ENCODE measurements at places on chromosomes 4 and X.
A peak's percentile ranks its signal among the peaks of the same experiment; 100 is the strongest.

DNA sequence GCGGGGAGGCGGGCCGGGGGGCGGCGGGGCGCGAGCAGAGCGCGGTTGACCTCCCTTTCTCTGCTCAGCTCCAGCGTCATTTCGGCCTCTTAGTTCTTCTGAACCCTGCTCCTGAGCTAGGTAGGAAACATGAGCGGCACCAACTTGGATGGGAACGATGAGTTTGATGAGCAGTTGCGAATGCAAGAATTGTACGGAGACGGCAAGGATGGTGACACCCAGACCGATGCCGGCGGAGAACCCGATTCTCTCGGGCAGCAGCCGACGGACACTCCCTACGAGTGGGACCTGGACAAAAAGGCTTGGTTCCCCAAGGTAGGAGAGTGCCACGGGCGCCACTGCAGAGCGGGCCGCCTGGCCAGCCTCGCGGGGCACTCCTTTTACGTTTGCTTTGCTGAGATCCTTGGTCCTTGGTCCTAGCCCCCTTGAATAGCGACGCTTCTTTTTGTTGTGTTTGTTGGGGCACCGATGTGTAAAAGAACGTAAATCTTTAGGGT is at the start of gene HTATSF1:
HTATSF1 (plus strand) TSS at position 37 of the 497 bp plus-strand sequence; CDS start at position 130, 93 bp downstream.
- no peak for DNase-seq

DNA sequence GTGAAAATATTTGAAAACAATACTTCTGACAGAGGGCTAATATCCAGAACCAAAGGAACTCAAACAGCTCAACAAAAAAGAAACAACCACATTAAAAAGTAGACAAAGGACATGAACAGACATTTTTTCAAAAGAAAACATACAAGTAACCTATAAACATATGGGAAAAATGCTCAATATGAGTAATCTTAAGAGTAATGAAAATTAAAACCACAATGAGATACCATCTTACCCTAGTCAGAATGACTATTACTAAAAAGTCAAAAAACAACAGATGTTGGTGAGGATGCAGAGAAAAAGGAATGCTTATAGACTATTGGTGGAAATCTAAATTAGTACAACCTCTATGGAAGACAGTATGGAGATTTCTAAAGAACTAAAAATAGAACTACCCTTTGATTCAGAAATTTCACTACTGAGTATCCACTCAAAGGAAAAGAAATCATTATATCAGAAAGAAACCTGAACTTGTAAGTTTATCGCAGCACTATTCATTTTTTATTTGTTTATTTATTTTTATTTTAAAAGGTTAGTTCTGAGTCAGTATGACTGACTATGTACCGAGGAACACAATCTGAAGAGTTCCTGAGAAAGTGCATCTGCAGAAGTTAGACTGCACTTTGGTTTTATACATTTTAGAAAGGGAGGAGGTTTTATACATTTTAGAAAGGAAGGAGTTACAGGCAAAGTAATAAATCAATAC is 231.3 kb downstream of the INPP4B start:
- DNase-seq = no peak

DNA sequence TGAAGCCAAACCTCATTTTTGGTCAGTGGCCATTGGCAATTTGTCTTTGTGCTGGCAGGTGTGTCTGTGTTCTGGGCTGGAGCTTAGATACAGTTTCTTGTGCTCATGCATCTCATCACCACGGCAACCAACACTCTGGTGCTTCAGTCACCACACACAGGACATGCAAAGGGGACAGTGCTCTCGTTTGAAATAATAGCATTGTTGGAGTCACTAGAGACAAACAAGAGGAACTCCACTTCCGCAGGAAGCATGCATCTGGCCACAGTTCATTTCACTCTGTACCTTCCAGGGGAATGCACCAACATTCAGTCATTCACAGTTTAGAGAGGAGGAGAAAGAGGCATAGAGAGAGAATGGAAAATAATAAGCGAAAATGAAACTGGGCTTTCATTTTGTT is 267.4 kb downstream of the ANK2 start:
- DNase-seq = no peak

GRCh38 chr4:128310266-128310697 is 22.7 kb upstream of the PGRMC2 start:
- no peak for DNase-seq

DNA sequence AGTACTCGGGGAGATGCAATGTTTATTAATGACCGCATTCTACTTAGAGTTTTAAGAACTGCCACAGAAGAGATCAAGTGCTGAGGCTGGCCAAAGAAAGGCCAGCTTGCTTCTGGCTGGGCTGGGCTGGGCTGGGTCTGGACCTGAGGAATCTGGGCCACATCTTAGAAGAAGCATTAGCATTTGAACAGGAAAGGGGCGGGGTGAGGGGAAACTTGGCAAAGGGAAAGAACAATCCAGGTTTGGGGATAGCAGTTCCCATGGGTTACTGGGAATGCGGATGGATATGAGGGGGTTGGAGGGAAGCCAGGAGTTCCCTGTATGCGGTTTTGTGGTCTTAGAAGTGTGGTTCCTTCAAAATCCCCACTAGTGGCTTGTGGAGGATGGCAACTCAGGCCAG is 83.3 kb downstream of the CLDN34 start:
- no peak for DNase-seq

- DNase-seq = no peak
Observed at GRCh38 chrX:7215842-7216241, 67.9 kb upstream of the PUDP start.

DNA sequence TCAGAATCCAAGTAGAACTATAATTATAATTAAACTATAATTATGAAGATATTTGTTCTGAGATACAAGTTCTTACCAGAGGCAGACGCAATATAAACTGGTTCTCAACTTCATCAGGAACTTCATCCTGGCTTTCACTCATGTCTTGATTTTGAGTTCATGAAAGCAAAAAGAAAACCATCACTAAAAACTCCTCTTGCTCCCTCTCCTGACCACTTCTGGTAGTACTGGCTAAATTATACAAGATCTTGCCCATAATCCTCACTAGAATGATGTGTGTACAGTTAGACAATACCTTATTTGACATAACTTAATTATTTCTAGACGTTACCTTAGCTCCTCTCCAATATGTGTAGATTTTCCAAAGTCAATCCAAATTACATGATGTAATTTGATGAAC is 3.7 kb downstream of the TAF7L start:
- no peak for DNase-seq

- no peak for DNase-seq
Observed at GRCh38 chr4:67556436-67556835, 2.1 kb upstream of the STAP1 start.

DNA sequence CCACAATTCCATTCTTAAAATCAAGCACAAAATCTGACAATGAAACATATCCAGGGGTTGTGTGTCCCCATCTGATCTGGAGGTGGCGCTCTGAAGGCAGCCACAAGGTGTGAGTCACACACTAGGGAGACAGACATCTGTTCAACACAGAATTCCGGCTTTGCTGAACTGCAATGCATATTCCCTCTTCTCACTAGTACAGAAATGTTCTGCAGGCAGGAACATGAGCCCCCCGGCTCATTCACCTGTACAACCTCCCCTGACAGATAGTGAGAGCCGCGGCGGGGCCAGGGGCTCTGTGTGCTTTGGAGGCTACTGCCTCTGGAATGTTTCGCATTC is 41.9 kb downstream of the WDR1 start:
- no peak for DNase-seq

DNA sequence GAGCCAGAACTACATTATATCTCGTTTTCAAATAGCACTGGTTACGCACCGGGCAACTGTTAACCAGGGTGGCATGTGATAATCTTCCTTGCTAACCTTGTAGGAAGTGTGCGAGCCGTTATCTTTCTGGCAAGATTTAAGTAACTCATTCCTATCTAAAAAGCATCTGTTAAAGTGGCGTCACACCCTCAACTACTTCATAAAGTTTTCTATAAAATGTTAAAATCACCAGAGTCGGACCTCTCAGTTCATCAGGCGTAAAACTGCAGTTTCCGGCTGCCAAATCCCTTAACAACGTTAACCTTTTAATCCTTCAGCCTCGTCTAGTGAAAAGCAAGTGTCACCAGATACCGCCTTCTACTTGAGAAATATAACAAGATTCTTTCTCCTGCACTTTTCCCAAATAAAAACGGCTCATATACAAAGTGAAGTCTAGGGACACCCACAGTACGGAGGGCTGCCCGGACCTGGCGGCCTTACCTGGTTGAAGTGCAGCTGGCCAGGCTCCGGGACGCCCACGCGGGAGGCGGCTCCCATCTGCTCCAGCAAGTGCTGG is 1.2 kb downstream of the SLC39A8 start:
- DNase-seq = peak; percentile 6

GRCh38 chr4:188934320-188934962 is 795.2 kb downstream of the TRIML1 start:
- DNase-seq = no peak

- no peak for DNase-seq
Observed at GRCh38 chr4:22502895-22503814, 12.7 kb downstream of the ADGRA3 start.

- no peak for DNase-seq
Observed at GRCh38 chr4:146742416-146742815, 103.7 kb downstream of the POU4F2 start.

DNA sequence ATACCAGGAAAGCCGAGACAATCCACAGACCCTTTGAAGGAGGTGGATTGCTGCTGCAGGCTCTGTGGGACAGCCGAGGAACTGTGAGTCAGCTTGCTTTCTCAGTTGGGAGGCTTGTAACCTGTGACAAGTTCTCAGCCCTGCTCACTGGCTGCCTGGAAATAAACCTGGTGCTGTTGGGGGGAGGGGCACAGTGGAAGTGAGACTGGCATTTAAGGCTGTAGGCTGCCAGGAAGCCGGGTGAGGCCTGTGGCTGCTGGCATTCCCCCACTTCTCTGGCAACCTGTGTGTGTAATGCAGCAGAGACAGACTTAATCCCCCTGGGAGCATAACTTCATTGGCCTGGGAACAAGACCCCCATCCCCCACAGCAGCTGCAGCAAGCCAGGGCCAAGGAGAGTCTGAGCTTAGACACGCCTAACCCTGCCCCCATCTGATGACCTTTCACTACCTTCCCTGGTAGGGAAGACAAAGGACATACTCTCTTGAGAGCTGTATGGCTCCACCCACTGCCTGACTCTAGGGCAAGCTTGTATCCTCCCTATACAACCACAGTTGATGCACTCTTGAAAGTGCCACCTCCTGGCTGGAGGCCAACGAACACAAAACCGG is 64.1 kb downstream of the ALPK1 start:
- DNase-seq = no peak

DNA sequence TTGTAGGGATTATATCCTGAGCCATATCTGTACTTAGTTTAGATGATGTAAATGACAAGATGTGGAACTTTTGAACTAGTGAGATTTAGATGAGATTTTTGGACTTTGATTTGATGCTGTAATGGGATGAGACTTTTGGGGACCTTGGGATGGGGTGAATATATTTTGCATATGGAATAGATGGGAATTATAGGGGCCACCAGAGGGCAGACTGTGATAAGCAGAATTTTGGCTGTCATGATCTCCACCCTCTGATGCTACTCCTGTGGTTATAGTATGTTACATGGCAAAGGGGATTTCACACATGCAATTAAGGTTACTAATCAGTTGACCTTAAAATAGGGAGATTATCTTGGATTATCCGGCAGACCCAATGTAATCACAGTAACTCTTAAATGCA is 214.0 kb upstream of the NHS start:
- DNase-seq = no peak

DNA sequence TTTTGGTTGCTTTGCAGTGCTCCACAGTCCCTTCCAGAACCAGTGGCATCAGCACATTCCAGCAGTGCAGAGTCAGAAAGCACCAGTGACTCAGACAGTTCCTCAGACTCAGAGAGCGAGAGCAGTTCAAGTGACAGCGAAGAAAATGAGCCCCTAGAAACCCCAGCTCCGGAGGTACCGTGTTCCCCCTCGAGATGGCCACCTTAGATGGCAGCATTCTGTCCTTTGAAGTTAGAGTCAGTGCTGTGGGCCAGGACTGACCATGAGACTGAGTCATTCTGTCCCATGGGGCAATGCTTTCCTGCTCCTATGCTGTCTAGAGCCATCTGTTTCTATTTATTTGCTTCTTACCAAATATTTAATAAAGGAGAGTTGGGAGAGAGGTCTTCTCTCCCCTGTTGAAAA is 112.3 kb downstream of the KLHL8 start:
- DNase-seq = no peak

DNA sequence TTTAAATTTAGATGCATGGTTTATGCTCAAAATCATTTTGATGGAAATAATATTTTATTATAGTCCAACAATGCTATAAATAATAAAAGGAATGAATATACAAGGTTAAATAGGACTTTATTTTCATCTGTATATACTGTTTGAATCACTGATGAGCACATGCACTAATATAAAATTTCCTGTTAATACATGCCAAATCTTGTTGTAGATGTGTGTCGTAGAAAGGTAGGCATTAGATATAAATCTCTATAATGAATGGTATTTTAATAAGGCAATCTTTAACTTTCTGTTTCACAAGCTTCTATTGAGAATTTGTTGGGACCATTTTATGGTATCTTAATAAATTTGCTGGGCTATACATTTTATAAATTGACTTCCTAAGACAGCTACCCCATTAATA is 868.8 kb downstream of the CCSER1 start:
- no peak for DNase-seq

- no peak for DNase-seq
Observed at GRCh38 chr4:172095161-172095560, 282.0 kb downstream of the GALNTL6 start.

- no peak for DNase-seq
Observed at GRCh38 chrX:119763181-119763580, 4.8 kb downstream of the SOWAHD start.

- DNase-seq = no peak
Observed at GRCh38 chr4:47704693-47705325, 133.1 kb downstream of the CORIN start.

DNA sequence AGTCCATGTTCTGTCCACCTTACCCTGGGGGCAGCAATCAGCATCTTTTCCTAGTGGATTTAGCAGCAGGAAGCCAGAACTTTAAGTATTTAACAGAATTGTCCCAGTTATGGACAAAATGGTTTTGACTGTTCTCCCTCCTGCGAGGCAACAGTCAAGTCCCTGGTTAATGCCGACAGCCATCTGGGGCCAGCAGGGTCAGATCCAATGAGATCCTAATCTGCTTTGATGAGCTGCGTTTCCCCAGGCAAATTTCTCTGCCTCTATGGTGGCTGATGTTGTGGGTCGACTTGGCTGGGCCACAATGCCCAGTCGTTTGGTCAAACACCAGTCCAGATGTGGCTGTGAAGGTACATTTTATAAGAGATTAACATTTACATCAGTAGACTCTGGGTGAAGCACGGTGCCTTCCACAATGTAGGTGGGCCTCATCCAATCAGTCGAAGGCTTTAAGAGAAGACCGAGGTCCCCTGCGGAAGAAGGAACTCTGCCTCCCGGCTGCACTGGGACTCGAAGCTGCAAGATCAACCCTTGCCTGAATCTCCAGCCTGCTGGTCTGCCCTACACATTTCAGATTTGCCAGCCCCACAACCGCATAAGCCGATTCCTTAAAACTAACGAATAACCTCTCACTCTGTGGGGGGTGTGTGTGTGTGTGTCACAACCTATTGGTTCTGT is 89.0 kb upstream of the C4orf50 start:
- DNase-seq = no peak
